CD4-positive, alpha-beta T cell treated with Interferon alpha-2 for 1 hour (primary cell): ENCODE measurements at places on chromosomes 2 and 18.

GRCh38 chr2:169093535-169093934 lies 24.2 kb downstream of the DHRS9 start:
- DNase-seq, result no peak

GRCh38 chr2:12047761-12048160 lies 301.3 kb downstream of the LPIN1 start:
- no peak for DNase-seq

DNA sequence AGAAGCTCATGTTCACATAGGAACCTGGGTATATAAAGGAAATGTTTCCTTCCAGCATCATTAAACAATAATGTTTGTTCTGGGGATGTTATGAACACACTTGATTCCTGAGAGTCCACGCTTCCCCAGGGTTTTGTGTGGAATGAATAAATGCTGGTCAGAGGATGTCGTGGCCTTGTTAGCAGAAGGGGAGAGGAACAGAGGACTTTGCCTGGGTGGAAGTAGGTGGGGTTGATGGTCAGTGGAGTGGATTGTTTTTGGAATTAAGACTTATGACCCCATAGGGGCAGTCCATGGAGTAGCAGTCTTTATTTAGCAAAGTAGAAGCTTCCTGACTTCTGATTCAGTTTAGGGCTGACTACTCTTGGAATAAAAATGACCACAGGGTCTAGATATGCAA lies 139.6 kb downstream of the MYO1B start:
- no peak for DNase-seq

GRCh38 chr2:240512666-240513535 lies 44.9 kb downstream of the ANKMY1 start:
- DNase-seq, result no peak

- DNase-seq, result no peak
Measured at GRCh38 chr2:175167076-175167791, 769 bp downstream of the ATF2 start.

GRCh38 chr2:55809875-55810621 lies 113.5 kb downstream of the EFEMP1 start:
- DNase-seq, result no peak

DNA sequence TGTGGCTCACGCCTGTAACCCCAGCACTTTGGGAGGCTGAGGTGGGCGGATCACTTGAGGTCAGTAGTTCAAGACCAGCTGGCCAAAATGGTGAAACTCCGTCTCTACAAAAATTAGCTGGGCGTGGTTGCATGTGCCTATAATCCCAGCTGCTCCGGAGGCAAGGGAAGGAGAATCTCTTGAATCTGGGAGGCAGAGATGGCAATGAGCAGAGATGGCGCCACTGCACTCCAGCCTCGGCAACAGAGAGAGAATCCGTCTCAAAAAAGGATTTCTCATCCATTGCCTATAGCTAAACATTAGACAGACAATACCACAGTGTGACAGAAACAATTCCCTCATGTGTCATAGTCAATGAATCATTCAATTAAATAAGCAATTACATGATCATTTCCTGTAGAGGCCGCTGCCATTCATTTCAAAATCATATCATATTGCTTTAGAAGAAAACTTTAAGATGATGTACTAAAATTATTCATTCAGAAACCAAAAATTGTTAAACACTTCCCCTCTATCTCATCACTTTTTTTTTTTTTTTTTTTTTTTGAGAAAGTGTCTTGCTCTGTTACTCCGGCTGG lies 69.5 kb upstream of the TGIF1 start:
- no peak for DNase-seq

- DNase-seq, result no peak
Measured at GRCh38 chr2:222088561-222088960, 210.2 kb downstream of the PAX3 start.

GRCh38 chr2:57444752-57445430 lies 601.7 kb upstream of the VRK2 start:
- no peak for DNase-seq

GRCh38 chr2:189411860-189412259 lies 29.4 kb upstream of the WDR75 start:
- DNase-seq, result no peak
